ENCODE measurements at places on chromosomes 16 and 17.

DNA sequence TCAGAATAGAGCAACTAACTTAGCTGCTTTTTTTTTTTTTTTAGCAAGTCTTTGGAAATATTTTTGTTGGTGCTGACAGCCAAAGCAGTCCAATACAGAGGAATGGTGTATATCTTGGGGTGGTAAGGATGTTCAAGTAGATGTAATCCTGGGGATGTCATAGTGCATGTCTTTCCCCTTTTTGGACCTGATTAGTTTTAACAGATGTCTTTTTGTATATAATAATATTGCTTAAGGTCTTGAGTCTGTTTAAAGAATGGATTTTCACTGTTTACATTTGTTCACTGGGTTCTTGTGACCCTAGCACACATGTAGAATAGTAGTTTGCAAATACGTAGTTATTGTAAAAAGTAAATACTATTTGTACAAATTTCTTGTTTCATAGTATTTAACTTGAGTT, 7.9 kb downstream of the TAF15 start:
- DNase-seq: peak; percentile 57

DNA sequence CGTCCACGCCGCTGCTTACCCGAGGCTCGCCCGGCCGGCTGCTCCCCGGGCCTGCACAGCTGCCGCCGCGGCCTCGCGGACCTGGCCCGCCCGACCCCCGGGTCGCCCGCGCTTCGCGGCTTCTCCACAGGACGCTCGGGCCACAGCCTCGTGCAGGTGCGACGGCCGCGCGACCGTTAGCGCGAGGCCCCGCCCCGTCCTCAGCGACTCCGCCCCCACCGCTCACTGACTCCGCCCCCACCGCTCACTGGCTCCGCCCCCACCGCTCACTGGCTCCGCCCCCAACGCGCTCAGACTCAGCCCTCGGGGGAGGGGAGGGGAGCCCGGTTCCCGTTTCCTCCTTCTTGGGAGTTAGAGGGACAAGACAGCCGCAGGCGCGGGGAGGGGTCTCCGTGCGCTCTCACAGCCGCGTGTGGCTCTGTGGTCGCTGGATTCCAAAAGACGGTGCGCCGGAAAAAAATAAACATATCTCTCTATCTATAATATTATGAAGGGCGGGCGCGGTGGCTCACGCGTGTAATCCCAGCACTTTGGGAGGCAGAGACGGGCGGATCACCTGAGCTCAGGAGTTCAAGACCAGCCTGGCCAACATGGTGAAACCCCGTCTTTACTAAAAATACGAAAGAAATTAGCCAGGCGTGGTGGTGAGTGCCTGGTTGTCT, at the start of gene MEIOB:
Gene MEIOB, minus strand, starts transcription at position 191 of the 662 bp plus-strand sequence. CDS start 3,989 bp downstream, outside the sequence.
- no peak for DNase-seq

DNA sequence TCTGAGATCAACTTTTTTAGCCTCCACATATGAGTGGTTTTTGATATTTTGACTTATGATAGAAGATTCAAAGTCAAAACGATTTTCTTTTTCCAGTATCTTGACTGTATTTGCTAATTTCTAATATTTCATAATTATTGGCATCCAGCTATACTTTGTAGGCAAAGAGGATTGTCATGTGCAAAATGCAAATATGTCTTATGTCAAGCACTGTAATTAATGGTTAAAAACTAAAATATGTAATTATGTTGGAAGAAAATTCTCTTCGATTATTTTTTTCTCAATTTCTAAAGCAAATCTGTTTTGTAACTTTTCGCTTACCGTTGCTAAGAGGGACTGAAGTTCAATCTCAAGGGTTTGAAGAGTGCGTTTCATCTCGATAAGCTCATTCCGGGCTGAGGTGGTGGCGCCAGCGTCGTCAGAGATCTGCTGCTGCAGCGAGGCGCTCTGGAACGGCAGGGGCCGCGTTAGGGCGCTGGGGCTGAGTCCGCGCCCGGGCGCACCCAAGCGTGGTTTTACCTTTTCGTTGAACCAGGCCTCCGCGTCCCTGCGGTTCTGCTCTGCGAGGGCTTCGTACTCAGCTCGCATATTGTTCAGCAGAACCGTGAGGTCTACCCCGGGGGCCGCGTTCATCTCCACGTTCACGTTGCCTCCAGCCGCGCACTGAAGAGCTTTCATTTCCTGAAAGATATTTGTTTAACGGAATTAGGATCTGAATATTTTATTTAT, 3.0 kb downstream of the KRT27 start:
- DNase-seq: no peak

DNA sequence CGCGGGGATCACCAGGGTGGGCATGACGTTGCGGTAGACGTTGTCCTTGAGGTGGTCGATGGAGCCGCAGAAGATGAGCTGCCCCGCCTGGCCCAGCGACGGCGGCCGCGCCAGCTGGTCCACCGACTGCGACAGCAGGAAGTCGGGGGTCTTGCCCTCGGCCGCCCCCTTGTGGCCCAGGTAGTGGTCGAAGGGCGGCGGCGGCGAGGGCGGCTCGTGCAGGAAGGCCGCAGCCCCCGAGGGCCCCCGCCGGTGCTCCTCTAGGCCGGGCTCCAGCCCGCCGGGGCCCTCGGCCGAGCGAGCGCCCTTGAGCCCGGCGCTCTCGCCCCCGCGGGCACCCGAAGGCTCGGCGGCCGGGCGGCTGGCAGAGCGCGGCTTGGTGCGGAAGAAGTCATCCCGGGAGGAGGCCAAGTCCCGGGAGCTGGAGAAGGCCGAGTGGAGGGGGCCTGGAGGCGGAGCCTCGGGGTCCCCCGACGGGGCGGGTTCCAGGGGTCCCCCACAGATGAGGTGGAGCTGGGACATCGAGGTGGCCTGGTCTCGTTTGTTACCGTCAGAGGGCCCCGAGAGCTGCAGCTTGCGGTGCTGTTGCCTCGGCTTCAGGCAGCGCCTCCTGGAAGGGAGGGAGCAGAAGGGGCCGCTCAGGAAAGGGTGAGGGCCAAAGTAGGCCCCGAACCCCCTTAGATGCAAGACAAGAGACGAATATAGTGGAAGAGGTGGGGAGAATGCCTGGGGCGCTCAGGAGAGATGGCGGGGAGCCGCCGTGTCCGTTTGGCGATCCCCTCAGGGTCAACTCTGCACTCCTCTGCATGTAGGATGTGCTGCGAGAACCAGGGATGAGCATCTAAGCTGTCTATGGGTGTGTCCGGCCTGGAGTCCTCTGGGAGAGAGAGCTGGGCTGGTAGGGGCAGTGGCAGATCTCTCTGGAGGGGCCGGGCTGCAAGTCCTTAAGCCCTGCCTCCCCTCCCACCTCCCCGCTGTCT, 8.8 kb downstream of the FAM171A2 start:
- DNase-seq: no peak

GRCh38 chr16:79758615-79759346, 158.2 kb upstream of the MAF start:
- DNase-seq: no peak

DNA sequence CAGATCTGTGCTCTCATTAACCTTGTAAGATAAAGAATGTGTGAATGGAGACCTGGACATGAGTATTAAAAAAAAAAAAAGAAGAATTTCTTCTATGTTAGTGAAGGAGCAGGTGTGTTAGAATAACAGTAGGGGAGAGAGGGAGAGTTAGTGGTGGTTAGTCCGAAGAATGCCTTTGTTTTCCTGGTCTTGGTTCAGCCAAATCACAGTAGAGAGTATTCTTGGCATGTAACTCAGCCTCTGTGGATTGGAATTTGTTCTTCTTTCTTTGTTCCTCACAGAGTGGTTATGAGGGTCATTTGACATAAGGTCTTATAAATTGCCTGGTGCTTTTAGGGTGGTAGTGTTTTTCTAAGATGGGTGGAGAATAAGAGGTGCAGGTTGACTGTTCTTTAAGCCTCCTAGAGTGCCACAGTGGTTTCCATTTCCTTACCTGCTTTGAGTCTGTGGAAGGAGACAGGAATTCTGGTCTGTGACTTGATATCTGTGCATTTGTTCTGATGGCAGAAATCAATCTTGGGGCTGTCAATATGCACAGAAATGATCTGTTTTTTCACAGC, 17.6 kb downstream of the NUP93 start:
- no peak for DNase-seq

DNA sequence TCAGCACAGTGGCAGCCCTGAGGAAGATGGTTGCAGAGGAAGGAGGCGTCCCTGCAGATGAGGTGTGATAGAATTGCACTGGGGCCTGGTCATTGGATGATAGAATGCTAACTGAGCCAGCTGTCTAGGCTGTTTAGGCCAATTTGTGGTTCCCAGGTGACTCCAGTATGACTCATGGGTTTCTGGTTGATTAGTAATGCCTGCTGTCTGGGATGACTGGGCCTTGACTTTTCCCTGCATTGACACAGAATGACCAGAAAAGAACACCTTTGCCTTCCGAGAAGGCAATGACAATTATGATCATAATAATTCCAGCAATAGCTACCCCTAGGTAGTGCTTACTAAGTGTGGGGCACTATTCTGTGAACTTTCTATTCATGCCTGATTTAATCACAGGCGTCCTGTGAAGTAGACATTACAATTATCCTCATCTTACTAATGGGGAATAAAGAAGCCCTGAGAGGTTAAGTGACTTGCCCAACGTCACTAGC, 31.5 kb downstream of the USP43 start:
- DNase-seq: no peak

DNA sequence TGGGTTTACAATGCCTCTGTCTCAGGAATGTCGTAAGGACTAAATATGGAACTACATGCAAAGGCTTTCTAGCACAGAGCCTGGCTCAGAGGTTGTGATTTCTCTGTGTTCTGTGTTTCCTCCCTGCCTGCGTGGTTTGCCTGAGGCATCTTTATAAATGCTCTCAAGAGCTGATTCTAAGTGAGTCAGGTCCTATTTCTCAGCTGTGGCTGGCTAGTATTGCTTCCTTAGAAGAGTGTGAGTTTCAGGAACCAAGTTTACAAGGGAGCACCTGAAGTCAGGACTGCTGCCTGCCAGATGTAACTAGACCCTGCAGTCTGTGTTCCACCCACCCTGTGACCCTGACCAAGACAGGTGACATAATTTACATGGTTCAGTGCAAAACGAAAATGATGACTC, 8.0 kb upstream of the CCL1 start:
- DNase-seq: no peak
